ENCODE measurements at places on chromosomes 6 and 20.
A peak's percentile ranks its signal among the peaks of the same experiment; 100 is the strongest.

DNA sequence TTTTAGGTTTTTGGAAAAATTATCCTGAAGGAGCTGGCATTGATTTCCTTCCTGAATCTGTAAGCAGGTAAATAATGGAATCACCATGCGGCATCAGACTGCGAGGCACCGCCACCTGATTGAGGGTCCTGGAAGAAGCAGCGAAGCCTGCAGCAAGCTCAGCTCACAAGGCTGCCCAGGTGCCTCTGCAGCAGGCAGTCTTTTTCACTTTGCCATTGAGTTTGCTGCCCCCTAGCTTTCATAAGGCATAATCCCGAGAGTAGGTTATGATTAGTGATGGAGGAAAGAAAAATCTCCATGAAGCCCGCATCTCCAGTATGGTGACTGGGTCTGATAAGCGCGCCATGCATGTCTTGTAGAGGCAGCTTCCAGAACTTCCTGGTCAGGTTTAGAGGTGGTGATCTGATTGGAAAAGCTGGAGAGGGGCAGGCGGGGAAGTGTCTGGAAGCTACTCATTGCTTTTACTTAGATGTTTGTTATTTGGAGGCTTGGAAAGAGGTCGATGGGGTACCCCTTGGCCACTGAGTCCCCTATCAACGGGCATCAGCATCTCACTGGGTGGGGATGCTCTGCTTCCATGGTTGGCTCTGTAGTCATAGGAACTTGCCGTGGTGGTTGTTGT lies 26.7 kb downstream of the IYD start:
- peak; percentile 72 for DNase-seq

DNA sequence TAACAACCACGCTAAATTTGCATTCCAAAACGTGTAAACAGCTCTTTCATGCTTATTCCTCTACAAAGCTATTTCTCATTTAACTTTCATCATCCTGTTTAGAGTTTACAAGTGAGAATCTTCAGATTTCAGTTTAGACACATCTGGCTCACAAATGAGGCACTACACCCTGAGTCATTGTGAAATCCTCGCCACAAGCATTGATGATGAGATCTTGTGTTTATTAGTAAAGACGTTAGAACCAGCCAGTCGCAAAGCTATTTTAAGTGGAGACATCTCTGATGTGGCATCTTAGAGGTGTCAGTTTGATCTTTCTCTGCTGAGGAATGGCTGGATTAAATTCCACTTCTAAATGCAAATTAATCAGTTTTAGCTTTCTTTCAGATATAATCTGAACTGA lies 8.3 kb upstream of the ISM1 start:
- DNase-seq, result no peak

- no peak for DNase-seq
These were observed 2.6 kb downstream of the TXLNB start for GRCh38 chr6:139289233-139289632.

- DNase-seq, result no peak
These were observed 4.6 kb downstream of the SLC44A4 start for GRCh38 chr6:31874084-31874670.

All from NCI-H2171 treated with DMSO at 0.1 percent for 48 hours (cell line).